EL (cell line): ENCODE measurements at places on chromosomes 3 and 15.
A peak's percentile ranks its signal among the peaks of the same experiment; 100 is the strongest.

DNA sequence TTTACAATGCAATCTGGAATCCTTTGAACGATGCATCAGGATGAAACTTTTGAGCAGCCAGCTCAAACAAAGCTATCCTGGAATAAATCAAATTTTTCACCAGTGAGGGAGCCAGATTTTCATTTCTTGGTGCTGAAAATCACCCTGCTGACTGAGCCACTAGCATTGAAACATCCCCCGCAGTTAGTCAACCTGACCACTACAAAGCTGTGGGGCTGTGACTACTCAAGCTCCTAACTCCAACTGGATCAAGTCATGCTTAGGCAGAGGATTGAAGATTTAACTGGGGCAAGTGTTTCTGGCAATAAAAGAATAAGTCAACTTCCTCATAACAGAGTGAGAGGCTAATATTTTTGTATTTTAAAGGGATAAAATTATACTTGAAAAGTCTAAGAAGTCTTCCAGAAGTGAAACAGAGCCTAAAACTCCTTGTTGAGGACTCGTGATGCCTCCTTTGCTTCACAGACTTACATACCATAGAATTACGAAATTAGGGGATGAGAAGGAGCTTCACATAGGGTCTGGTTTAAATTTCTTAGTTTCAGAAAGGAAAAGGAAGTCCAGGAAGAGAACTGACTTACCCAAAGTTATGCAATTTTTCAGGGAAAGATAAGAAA lies 177.8 kb downstream of the SERPINI1 start:
- peak; percentile 1 for DNase-seq

DNA sequence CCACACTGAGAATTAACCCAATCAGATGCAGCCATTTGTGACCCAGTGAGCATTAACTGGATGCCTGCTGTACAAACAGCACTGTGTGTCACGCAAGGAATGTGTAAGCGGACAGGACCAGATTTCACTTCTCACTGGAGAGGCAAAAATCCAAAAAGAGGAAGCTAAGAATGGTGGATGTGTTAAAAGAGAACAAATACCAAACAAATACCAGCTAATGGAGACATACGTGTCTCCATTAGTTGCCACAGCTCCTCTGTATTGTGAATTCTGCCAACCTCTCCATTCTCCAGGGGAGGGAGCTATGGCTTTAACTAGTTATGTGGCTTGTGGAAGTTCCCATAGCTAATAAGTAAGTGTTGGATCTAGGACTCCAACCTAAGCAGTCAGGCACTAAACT lies 2.6 kb downstream of the LTF start:
- peak; percentile 45 for DNase-seq

GRCh38 chr15:58321034-58321433 lies 110.8 kb upstream of the LIPC start:
- DNase-seq = no peak

GRCh38 chr3:160709477-160710182 lies 32.7 kb downstream of the ARL14 start:
- DNase-seq = no peak

DNA sequence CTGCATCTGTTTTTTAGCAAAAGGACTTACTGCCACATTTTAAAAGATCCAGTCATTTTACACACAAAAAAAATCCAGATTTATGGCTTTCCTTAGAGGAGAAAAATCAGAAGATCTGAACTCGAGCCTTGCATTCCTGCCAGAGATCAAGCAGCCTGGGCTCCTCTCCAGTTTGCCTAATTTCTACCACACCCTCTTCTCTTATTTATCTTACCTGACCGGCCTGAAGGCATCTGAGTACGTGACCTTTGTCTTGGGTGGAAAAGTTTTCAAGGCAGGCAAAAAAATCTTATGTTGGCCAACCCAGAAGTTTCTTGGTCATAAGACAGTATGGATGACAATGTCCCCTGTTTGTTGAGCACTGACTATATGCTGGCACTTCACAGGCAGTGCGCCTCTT lies 60.3 kb downstream of the CHRD start:
- DNase-seq = no peak

DNA sequence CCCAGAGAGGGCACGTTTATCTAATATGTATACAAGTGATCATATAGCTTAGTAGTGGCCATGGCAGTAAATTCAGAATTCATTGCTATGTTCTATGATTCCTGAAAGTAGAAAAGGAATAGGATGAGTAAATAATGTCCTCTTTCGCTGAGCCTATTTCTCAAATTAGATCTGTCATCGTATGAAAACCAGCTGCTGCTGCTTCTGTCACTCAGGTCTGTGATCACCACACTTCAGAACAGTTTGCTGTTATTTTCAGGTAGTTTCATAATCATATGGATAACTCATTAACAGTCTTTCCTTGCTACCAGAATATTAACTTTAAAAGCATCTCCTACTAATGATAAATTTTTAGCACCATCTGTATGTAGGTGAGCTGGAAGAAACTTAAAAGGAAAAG lies 289.1 kb upstream of the AZI2 start:
- no peak for DNase-seq

DNA sequence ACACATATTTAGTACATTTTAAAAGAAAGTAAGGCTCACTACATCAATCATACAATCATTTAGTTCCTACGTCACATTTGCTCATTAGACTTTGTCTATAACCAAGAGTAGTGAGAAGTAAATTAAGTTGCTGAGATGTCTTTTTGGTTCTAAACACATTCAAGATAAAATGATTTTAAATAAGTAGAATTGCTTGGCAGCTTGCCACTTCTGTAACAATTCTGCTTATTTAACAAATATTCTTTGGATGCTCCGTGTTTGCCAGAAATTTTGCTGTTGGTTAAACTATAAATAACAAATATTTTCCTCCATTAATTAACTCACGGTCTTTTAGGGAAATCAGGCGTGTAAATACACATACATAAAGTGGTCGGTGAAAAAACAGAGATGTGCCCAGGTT lies 18.3 kb downstream of the SUCNR1 start:
- DNase-seq = no peak

DNA sequence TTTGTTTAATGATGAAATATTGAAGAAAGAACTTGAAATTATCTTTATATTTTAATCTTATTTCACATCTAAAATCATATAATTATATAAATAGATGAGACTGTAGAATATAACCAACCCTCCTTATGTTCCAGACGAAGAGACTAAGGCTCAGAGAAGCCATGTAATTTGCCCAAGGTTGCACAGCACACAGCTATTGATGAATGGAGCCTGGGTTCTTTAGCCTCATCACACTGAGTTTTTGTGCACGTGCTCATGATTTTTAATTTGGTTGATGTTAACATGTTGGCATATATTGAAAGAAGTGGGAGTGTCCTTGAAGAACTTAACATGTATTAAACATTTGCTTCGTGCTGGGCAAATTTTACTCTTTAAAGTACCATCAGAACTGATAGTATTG lies 151.6 kb downstream of the FNDC3B start:
- DNase-seq = no peak
